ENCODE measurements at places on chromosomes 11 and 22. TPM values are rescaled to one million over a fixed set of nuclear protein-coding genes. Genes with fewer than 3 reads are reported as not detected.

The FXYD6 gene
- polyA plus RNA-seq, result 0.07 TPM

The PIH1D2 gene
- polyA plus RNA-seq, result 1.2 TPM

The CNTN5 gene
- polyA plus RNA-seq, result not detected

The MUC6 gene
- polyA plus RNA-seq, result not detected

The MEN1 gene
- polyA plus RNA-seq, result 42.5 TPM

The OR8G1 gene
- polyA plus RNA-seq, result 0.12 TPM

The NKAPD1 gene
- polyA plus RNA-seq, result 29.3 TPM

- no peak for DNase-seq
- peaks cover 9% of the 10 kb centered on the region for H3K4me1 ChIP-seq
- no peak overlapping the region for H3K4me3 ChIP-seq
- H3K27me3 ChIP-seq, result no peaks in the 10 kb centered on the region
- peaks cover 34% of the 10 kb centered on the region for H3K36me3 ChIP-seq
- no peak overlapping the region for H3K27ac ChIP-seq
Measured at GRCh38 chr11:71937826-71938225, 9.0 kb downstream of the RNF121 start.

GRCh38 chr22:23263651-23264555 lies 83.6 kb downstream of the BCR start:
- no peaks in the 10 kb centered on the region for H3K27me3 ChIP-seq
- H3K4me3 ChIP-seq, result no peak overlapping the region
- peaks cover 88% of the 10 kb centered on the region for H3K36me3 ChIP-seq

DNA sequence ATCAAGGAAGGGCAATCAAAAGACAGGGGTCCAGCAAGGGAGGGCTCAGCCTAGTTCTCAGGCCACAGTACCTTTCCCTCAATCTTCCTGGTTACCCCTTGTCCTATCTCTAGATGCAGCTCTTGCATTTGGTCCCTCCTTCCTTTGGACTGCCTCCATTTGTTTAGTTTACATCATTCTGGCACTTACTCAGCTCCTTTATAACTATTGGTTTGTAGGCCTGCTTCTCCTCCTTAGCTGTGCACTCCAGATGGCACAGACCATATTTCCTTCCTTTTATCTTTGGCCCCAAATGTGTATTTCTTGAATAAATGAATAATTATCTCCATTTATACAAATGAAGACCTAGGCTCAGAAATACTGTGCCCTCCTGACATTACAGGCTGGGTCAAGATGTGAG lies 92.3 kb upstream of the AMOTL1 start:
- no peak overlapping the region for H3K27ac ChIP-seq
- H3K27me3 ChIP-seq, result no peaks in the 10 kb centered on the region
- H3K4me1 ChIP-seq, result no peaks in the 10 kb centered on the region
- DNase-seq, result no peak
- H3K36me3 ChIP-seq, result no peaks in the 10 kb centered on the region

GRCh38 chr11:111259896-111260295 lies 14.4 kb downstream of the POU2AF2 start:
- no peaks in the 10 kb centered on the region for H3K27me3 ChIP-seq
- H3K36me3 ChIP-seq, result no peaks in the 10 kb centered on the region

- H3K4me3 ChIP-seq, result peak overlapping the region; percentile 11
- H3K4me1 ChIP-seq, result peaks cover 50% of the 10 kb centered on the region
- H3K27me3 ChIP-seq, result no peaks in the 10 kb centered on the region
- peak; percentile 93 for DNase-seq
- H3K27ac ChIP-seq, result peak overlapping the region; percentile 49
Measured at GRCh38 chr11:44269369-44270351, 40.3 kb downstream of the ALX4 start.

GRCh38 chr11:17848715-17849114 lies 114.1 kb downstream of the KCNC1 start:
- no peaks in the 10 kb centered on the region for H3K36me3 ChIP-seq
- no peak overlapping the region for H3K4me3 ChIP-seq
- no peaks in the 10 kb centered on the region for H3K4me1 ChIP-seq
- peak; percentile 24 for DNase-seq
- H3K27ac ChIP-seq, result no peak overlapping the region

GRCh38 chr11:4825132-4825531 lies 4.0 kb downstream of the OR51F2 start:
- H3K4me1 ChIP-seq, result no peaks in the 10 kb centered on the region
- peaks cover 6% of the 10 kb centered on the region for H3K27me3 ChIP-seq

Data from K562 (cell line).